Stimulated activated CD8-positive, alpha-beta memory T cell treated with anti-CD3 and anti-CD28 coated beads, Interleukin-4, amount 100 ng/mL, for 1 hour (primary cell): ENCODE measurements at places on chromosomes 6 and 20.

DNA sequence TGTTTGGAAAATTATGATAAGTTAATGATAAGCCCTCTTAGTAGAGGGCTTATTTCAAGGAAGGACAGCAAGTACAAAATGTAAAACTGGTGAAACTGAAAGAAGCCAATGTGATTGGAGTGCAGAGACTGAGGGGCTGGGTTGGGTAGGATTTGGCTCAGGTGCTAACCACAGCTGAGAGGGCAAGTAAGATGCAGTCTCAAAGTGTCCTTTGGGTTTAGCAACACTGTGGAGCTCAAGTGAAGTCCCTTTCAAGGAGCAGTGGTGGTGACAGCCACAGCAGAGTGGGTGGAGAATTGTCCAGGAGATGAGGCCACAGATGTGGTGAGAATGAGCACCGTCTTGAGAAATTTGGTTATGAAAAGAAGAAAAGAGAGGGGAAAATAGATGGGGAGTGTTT, 181.4 kb downstream of the AKAP7 start:
- DNase-seq: no peak

DNA sequence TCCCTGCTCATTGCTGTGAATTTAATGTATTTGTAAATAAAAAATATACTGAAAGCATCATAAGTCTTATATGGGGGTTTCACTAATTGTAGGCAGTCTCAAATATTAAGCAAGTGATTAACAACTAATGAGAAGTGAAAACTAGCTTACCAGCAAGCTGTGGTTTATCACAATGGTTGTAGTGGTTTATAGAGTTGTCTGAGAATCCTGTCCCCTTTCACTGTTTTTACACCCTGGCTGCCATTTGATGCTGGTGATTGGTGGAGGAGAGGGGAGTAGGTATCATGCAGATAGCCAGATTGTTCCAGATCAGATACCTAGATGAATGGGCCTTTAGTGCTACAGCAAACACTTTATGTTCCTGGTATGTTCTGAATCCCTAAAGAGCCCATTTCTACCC, 6.0 kb downstream of the MKKS start:
- DNase-seq: no peak

- no peak for DNase-seq
Observed at GRCh38 chr20:11130554-11131166, 456.9 kb upstream of the JAG1 start.

- DNase-seq: no peak
Observed at GRCh38 chr6:25217829-25218228, 61.3 kb upstream of the CARMIL1 start.

GRCh38 chr6:151139524-151139923, 100.2 kb upstream of the AKAP12 start:
- no peak for DNase-seq

DNA sequence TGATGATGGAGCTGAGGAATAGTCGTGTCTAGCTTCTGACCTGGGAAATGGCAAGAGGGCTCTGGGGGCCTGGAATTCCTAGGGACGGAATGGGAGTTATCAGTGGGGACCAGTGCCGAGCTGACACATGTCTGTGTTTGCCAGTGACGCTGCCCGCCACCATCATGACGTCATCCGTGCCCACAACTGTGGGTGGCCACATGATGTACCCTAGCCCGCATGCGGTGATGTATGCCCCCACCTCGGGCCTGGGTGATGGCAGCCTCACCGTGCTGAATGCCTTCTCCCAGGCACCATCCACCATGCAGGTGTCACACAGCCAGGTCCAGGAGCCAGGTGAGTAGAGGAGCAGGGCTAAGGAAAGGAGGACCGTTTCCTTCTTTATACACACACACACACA, 3.8 kb upstream of the CUL9 start:
- DNase-seq: no peak

GRCh38 chr6:5108536-5109150, 23.5 kb downstream of the PPP1R3G start:
- no peak for DNase-seq

- DNase-seq: no peak
Observed at GRCh38 chr20:10014431-10014830, 20.4 kb upstream of the ANKEF1 start.

GRCh38 chr6:125674230-125674629, 75.2 kb upstream of the HEY2 start:
- no peak for DNase-seq

DNA sequence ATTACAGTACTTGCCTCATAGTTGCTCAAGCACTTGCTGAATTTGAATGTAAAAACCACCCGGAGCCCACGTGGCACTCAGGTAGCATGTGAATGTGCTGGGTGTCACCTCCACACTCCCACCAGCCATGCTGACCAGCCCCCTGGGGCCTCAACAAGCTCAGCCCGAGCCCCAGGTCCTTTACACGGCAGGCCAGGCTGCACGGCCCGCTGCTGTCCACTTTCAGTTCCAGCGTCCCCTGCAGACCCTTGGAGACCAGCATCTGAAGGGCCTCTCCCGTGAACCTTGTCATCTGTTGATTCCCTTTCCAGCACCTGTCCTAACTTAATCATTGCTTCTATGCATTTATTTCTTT, 33.3 kb upstream of the ZBP1 start:
- no peak for DNase-seq

GRCh38 chr6:130740308-130740707, 86.9 kb upstream of the SMLR1 start:
- DNase-seq: no peak

DNA sequence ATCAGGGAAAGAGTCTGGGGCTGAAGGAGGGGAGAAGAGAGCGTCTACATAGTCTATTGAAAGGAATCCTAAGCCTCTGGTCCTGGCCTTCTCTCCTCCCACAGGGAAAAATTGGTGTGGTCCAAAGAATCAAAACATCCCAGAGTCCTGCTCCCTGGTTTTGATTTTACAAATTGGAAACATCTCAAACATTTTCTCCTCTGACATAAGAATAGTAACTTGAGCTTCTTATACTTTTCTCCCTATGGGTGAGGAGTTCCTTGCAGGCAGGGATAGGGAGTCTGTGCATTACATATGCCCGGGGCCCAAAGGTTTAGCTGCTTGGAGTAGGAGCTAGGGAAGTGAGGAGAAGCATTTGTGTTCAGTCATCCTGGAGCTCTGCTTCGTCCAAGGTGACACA, 120.0 kb upstream of the GGTLC1 start:
- no peak for DNase-seq

DNA sequence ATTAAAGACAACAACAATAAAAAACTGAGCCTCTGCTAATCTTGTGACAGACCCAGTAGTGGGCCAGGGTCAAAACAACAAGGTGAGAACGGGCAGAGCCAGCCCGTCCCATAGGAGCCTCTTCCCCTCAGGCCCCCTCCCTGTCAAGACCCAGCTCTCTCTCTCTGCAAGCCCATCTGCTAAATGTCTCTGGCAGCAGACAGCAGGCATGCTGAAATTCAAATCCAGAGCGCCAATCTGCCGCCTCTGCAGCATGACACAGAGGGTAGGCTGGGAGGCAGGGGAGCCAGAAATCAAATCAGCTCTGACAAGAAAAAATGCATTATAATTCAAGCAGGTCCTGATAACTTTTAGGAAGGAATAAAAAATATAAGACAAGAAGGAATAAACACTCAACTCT, 26.3 kb downstream of the METTL24 start:
- no peak for DNase-seq

DNA sequence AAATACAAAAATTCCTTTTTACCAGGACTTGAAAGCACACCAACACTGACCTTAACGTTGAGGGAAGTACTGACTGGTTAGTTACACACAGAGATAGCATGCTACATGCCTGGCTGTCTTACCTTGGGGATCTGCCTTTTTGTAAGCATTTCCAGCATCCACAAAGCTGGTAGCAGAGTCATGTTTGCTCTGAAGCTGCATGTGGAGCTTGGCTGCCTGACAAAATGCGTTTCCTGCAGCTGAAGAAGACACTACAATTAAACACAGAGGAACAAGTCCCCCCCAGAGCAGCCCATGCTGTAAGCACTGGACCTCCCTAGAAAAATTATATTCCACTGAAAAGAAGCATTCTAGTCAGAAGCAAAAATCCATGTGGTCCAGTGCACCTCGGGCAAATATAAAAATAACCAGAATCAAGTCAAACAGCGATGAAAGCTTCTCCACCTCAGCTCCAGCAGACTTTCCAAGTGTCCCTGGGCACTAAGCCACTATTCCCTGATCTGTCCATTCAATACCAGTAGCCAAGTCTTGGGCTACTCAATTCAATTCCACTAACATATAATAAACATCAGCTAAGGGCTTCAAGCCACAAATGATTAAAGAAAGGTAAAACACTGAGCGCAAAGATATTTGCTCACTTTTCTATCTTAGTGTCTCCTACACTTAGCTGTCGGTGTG, 24.2 kb downstream of the NAPB start:
- DNase-seq: no peak
